Stimulated activated naive CD8-positive, alpha-beta T cell treated with anti-CD3 and anti-CD28 coated beads, Interleukin-15, Interleukin-2, amounts not matched to agents 100 U/mL and 50 U/mL, for 24 hours (primary cell): ENCODE measurements at places on chromosomes 12 and 14.

GRCh38 chr14:87251011-87251410 lies 742.0 kb downstream of the GALC start:
- no peak for DNase-seq

GRCh38 chr12:119204671-119205285 lies 26.0 kb downstream of the HSPB8 start:
- no peak for DNase-seq

DNA sequence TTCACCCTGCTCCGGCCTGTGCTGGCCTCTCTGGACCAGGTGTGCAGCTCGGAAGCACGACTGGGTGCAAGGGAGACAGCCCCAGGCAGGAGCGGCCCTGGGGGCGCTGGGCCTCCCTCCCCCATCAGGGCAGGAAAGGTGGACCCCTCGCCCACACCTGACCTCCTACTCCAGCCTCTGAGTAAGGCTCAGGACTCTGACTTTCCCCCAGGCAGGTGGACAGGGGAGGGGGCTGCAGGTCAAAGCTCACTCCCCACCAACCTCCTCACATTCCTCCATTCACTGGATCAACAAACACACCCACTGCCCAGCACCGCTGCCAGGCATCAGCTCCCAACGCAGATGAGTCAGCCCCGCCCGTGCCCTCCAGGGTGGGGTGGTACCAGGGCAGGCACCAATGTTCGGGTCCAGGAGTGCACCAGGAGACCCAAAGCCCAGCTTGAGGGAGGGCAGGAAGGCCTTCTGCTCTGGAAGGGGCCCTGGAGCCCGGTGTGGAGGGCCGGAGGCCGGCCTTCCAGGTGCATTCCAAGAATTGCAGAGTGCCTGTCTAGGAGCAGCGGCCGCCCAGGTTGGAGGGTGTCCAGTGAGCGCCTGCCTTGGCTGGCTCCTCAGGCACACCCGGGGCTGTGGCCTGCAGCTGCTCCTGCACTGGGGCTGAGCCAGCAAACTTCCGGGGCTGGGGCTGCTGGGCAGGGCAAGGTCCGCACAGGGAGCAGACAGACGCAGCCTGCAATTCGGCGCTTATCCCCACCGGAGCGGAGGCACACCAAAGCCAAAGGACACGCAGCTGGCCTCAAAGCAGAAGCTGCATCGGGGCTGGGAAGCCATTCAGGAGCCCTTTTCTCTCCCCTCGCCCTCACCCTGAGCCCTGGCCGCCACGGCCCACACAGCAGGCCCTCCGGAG lies 1.6 kb upstream of the INF2 start:
- no peak for DNase-seq

DNA sequence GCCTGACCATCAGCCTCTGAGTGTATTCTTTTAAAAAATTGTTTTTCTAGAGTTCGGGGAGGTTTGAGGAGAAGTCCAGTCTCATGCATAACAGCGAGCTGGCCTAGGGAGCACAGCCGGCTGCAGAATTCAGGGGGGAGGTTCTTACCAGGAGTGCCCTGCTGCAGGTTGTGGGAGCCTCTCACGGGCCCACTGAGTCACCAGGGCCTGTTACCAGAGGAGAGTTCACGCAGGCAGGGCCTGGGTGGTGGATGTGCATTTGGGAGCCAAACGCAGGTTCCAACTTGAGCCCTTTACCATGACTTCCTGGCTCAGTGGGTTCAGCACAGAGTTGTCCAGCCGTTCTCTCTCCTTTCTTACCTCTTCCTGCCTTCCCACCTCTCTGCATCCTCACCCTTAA lies 14.4 kb downstream of the CD9 start:
- no peak for DNase-seq

DNA sequence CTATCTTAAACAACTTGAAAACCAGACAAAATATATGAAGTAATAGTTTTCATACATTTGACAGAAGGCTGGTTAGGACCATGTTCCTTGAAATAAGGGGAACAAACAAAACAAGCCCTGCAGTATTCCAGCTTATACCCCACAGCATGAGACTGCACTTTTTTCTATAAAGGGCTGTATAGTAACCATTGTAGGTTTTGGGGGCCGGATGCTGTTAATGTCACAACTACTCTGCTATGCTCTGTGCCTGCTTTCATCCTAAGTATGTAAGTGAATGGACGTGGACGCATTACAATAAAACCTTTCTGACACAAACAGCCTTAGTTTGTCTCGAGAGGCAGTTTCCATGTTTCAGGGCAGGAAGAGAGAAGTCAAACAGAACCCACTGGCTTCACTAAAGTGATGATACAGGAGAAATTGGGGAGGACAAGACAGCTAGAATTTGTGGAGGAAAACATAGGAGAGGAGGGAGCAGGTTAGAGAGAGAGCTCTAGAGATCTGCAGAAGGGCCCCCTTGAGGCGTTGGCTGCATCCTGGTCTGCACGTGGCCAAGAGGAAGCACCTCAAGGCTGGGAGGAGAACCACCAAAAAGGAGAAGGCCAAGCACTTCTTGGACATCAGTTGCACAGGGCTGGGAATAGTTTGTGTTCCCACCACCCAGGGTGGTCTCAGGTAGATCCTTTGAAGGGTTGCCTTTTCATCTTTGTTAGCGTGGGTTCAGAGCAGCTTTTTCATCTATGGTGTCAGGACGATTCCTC lies 63.7 kb downstream of the TRAF3 start:
- no peak for DNase-seq

DNA sequence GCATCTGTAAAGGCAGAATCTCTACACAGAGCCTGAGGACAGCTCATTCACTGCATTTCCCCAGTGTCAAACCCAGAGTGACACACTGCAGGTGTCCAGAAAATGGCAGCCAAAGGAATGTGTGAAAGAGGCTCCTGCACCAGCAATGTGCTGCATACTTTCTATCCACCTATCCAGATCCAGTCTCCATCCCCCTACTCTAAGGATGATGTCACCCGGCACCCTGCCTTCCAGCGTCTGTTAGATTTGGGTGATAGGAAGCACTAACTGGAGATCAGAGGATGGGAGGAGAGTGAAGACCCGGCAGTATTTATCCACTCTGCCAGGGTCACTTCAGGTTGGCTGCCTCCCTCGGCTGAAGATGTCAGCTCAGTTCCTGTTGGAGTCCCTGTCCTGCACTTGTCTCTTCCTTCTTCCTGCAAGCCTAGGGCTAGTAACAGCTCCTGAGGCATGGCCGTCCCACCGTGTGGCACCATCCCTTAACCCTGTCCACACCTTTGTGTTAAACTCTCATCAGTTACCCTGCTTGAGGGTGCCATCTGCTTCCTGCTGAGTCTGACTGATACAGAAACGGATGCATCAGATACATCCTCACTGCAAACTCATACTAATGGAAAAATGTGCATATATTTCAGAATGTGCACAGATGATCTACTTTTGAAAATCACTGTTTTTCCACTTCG lies 13.0 kb upstream of the GPR68 start:
- no peak for DNase-seq

DNA sequence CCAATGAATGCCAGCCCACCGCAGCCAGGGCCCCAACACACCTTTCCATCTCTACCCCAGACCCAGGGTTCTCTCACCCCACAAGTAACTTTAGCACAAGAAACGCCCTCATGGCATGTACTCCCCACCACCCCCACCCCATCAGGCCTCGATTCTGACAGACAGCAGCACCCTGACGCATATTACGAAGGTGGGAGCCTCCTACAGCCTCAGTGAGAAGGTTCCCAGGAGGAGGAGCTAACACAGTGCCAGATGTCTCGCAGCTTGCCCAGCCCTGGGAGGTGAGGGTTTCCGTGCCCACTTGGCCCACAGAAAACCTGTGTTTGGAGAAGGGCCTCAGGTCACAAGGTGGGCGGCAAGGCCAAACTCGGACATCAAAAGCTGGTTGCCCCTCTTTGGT lies 32.4 kb downstream of the CCDC88C start:
- no peak for DNase-seq

DNA sequence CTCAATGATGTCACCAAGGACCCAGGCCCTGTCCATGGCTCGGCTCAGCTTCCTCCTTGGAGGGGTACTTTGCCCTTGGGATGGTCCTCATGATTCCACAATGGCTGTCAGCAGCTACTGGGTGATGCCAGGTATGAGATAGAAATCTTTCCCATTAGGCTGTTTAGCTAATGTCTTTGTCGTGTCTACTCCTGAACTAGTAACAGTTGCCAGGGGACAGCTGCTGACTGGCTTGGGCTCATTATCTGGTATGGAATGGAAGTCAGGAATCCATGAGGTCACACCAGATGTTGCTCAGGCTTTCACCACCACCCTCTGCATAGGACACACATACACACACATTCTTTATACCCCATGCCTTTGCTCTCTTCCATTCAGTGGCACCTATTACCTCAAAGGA lies 9.2 kb downstream of the PRPH start:
- no peak for DNase-seq
